ENCODE measurements at places on chromosomes 12 and 14.

GRCh38 chr14:63212776-63213500, 8.7 kb downstream of the RHOJ start:
- no peak for DNase-seq

DNA sequence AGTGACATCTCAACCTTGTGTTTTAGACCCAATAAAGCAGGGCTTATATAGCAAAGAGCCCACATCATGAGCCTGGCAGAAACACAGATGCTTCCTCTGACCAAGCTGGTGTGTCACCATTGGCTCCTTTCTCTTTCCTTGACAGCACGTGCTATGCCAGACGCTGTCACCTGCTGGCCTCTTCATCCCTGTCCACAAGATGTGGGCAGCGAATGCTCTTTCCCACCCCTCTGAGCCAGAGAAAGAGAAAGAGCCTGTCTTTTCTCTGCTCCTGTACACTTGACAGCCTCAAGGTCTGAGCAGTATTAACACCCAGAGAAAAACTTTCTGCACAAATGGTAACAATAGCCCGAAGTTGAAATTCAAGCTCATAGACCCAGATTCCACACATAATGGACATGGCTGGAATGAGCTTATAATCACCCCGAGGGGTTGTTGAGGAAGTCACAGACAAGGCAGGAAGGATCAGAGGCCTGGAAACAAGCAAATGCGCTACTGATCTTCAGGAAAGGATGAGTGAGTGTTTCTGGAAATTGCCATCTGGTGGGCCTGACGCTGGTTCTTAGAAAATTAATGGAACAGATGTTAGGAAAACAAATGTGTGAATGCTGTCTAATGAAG, 8.9 kb downstream of the TGFB3 start:
- DNase-seq, result no peak

DNA sequence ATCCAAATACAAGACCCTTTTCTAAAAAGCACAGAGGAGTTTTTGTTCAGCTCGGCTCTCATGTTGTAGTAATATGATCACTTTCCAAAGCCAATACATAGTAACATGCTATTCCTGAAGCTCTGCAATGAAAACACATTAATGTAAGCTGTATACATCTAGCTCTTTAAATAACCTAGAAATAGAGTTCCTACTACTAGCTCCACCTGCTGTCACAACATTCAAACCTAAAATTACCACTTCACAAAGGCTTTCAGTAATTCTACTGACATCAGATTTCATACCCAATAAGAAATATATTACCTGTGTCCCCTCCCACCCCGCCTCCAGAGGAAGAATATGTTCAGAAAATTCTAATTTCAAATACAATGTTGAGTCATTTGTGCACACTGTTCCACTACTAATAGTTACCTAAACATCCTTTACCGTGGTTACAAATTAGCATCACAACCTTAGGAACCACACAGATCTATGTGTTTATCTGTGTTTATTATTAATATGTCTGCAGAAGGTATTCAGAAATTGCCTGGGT, 17.8 kb downstream of the EFCAB11 start:
- DNase-seq, result no peak

DNA sequence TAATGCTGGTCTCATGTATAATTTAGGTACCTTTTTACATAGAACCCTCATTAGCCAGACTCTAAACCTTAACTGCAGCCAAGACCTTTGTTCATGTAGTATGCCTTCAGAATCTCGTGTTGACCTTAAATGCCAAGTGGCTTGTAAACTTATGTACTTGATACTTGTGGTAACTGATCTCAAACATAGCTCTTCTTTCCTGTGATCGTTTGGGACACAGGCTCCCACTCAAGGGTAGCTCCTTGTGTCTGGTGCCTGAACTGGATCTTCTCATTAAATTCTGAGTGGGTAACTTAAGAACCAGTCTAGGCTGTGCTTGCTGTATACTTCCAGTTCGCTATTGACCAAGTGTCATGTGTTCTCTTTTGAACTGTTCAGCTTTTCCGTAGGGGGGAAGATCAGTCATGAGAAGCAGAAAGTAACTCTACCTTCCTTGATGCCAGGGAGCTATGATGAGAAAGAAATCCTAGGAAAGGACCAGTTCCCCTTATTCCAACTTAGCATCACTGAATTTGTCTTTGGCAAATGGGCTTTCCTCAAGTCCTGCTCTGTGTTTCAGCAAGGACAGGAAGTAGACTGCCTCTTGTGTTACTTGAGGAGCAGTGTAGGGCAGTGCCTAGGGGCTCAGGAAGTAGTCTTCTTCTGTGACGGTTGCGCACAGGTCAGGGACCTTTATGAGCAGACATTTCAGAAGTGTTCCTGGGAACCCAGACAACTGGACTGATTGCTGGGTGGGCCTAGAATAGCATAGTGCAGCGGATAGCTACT, 2.5 kb downstream of the LGALS3 start:
- no peak for DNase-seq

GRCh38 chr12:49201595-49202295, 12.9 kb upstream of the TUBA1A start:
- DNase-seq, result no peak

- DNase-seq, result no peak
Observed at GRCh38 chr14:24681056-24681455, 47.1 kb upstream of the GZMB start.

- DNase-seq, result no peak
Observed at GRCh38 chr12:79920421-79921238, 14.3 kb downstream of the PPP1R12A start.

GRCh38 chr12:50239355-50239891, 43.9 kb downstream of the LIMA1 start:
- no peak for DNase-seq

DNA sequence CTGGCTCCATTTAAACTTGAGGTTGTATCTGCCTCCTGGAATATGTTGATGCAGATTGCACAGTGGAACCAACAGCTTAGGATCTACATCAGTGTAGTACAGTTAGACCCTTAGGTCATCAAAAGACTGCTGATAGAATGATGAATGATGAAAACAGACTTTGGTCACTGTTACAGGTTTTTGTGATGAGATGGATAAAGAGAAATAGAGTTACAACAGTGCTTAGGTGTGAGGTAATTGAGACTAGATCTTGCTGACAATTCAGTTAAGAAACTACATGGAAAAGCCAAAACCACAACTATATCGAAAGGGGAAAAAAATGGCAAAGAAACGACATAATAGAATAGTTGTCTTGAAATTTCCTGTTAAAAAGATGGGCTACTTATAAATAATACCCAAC, 145.7 kb upstream of the LMNTD1 start:
- no peak for DNase-seq

- no peak for DNase-seq
Observed at GRCh38 chr14:22569106-22569736, 19.8 kb downstream of the DAD1 start.

- DNase-seq, result no peak
Observed at GRCh38 chr12:64747695-64748094, 11.5 kb downstream of the GNS start.

- DNase-seq, result no peak
Observed at GRCh38 chr12:94618995-94619695, 31.2 kb downstream of the TMCC3 start.

DNA sequence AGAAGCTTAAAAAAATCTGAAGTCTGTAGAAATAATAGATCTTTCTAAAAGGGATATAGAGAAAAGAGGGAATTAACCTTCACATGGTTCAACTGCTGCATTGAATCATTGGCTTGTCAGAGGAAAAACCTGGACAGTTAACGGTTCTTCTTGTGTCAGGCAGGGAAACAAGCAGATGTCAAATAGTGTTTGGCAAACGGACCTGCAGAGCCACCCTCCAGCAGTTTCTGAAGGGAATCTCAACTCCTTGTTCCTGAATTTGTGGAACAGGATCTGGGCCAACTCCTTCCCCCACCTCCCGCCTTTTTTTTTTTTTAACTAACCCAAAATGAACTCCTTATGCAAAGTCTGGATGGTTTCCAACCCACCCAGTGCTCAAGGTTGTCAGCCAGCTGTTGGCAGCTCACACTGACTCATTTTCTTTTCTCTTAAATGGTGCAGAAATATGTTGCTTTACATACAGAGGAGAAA, 187.3 kb downstream of the CAND1 start:
- DNase-seq, result no peak

DNA sequence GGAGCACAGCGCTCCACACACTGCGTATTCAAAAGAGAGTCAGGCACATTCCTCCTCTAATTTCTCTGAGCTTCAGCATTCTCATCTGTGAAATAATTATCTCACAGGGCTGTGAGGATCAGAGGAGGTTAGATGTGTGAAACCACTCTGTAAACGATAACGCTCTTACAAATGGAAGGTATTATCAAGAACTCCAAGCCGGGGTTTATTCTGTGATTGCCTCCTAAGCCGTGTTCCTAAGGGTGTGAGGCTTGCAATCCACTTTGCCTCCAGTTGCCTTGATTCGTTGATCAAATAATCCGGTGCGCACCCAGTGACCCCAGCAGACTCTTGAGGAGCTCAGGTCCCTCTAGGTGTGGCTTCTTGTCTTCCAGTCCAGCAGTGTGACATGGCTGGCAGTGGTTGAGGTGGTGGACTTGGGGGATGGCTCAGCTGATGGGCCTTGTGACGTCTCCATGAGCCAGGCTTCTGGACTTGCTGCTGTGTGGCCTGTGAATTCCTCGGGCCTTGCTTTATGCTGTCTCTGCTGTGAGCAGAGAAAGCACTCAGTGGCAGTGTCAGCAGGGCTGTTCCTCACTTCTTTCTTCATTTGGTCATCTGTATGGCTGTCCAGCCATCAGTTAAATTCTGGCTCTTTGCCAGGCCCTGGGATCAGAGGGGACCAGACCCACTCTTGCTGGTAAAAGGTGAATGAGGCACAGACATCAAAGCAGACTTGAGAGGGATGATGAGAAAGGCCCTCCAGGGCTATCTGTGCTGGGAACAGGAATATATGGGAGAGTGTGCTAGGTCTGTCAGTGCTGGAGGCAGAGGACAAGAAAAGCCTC, 71.0 kb downstream of the SLC25A47 start:
- no peak for DNase-seq

DNA sequence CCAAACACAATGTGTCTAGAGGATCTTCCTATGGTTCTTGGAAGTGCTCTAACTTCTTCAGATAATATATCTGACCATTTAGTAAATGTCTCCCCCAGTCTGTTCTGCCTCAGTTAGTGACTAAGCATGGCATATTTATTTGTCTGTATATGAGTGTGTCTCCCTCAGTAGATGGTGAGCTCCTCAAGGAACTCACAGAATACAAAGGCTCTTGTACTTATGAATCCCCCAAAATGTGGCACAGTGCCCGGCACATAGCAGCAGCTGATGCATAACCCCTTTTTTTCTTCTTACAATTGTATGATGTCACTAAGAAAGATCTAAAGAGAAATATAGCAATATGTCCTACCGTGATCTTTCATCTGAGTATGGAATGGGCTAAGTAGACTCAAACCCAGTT, 264.7 kb upstream of the PRICKLE1 start:
- no peak for DNase-seq
